MM.1S (cell line): ENCODE measurements at places on chromosomes 3 and 15.

DNA sequence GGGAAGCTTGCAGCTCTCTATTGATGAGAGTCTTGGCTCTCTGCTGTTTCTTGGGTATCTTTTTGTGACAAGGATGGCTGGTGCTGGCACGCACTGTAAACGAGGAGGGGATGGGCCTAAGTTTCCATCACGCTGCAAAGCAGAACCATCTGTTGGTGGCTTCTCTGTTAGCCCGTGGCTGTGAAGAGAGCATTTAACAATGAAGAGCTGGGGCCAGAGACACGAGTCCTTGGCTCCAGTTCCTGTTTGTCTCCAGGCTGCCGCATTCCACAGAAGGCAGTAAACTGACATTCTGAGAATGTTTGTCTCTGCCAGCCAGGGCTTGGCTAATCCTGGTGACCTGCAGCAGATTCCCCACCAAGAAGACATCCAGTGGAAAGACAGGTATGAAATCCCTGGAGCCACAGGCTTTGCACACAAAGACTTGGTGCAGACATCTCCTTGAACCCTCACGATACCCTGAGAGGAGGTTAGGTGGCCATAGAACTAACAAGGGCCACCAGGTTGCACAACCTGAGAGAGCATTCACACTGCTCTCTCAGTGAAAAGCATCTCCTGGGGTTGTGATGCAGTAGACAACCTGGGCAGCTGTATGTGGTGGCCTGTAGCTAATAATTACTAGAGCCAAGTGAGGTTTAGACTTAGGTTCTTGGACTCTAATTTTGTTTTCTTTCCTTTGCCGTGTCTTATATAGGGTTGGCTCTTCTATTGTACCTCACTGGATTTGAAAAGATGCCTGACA lies 130.9 kb downstream of the ASB7 start:
- DNase-seq, result no peak

GRCh38 chr15:78508272-78508671 lies 895 bp downstream of the HYKK start:
- no peak for DNase-seq

DNA sequence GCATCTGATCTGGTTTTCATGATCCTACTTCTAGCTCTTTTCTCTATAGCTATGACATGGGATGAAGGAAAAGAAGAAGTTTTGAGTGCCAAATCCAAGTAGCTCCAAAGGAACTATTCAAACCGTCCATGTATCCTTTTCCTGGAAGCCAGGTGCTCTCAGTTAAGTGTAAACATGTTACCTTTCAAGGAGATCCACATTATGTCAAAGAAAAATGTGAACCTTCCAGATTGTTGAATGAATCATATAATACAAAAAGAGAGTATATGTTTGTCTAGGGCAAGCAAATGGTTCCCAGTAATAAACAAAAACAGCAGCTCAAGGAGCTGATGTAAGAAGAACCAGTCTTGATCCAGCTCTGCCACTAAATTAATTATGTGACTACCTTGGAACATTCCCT lies 534.9 kb downstream of the MAGI1 start:
- DNase-seq, result no peak

GRCh38 chr15:39392469-39393047 lies 188.3 kb upstream of the THBS1 start:
- no peak for DNase-seq

DNA sequence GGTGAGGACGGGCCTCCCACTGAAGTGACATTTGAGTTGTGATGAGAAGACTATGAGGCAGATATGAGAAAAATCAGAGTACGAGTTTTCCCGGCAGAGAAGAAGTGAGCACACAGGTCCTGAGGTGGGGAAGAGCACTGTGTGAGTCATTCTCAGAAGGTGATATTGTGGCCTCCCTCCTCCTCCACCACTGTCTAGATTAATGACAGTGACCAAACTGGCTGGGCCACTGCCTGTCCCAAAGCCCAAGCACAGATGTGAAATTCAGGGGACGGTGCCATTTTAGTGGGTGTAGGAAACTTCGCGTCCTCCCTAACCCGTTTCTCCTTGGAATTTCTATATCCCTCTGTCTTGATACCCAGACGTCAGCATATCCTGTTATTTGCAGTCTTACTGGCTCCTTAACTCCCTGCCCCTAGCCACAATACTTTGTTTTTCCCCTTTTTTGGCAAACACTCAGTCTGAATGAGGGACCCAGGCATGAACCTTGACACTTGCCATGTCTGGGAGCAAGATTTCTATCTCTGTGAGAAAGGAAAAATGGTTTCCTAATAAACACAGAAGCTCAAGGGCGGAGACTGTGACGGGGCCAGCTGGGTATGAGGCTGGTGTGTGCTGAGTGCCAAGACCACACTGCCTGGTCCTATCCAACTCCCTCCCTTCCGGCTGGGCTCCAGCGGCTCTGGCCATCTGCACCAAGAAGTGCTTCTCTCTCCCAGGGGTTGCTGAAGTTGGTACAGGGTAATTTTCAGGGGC lies 15.2 kb downstream of the PRICKLE2 start:
- DNase-seq, result no peak

DNA sequence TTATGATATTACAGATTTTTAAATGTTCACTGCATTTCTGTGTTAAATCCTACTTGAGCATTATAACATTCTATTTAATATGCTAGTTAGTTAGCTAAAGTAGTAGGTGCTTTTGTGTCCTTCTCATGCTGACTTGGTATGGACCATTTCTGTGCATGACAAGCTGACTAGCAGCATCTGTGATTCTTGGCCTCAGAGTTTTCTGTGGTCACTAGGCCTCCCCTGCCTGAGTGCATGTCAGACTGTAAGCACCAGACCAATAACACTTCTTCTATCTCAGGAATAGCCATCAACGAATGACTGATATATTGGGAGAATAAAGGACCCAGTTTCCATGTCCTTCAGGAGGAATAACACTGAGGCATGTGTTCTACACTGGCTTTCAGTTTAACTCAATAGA lies 22.6 kb upstream of the SLC7A14 start:
- no peak for DNase-seq

DNA sequence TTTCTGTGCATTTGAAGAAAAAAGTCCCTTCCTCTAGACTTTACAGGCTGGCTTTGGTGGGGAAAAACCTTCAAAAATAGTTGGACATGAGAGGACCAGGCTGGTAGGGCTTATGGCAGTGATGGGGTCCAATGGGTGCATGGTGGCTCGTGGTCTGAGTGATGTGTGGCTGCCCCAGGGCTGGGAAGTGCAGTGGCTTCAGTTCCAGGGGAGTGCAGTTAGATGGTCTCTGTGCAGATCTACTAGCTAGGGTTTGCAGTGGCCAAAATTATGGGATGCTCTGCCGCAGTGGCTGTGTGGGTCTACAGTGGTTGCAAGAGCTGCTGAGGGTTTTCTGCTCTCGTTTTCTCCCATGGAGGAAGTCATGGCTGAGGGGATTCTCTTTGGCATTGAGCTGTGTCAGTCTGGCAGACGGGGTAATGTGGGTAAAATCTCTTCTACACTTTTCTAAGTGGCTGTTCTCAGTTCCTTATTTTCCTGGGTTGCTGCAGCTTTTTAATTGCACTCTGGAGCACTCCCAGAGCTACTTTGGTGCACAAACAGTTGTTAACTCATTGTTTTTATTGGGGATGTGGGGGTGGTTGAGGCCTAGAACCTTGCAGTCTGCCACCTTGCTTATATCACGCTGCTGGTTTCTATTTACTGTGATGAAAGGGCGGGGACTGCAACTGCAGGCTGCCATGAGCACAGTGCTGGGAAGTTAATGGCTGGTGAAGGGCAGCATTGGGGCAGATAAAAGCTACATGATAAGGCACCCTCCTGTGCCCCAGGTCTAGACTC lies 1324.6 kb downstream of the NSUN3 start:
- peak; percentile 16 for DNase-seq

DNA sequence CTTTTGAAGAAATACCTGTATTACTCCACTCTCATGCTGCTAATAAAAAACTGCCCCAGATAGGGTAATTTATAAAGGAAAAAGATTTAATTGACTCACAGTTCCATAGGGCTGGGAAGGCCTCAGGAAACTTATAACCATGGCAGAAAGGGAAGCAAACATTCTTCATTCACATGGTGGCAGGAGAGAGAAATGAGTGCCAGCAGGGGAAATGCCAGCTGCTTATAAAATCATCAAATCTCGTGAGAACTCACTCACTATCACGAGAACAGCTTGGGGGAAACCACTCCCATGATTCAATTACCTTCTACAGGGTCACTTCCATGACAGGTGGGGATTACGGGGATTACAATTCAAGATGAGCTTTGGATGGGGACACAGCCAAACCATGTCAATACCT lies 18.7 kb downstream of the MFSD1 start:
- DNase-seq, result no peak

- DNase-seq, result no peak
These were observed 11.9 kb upstream of the TM4SF19 start for GRCh38 chr3:196350067-196350466.

- DNase-seq, result no peak
These were observed 136.8 kb upstream of the FOXB1 start for GRCh38 chr15:59867086-59867855.

DNA sequence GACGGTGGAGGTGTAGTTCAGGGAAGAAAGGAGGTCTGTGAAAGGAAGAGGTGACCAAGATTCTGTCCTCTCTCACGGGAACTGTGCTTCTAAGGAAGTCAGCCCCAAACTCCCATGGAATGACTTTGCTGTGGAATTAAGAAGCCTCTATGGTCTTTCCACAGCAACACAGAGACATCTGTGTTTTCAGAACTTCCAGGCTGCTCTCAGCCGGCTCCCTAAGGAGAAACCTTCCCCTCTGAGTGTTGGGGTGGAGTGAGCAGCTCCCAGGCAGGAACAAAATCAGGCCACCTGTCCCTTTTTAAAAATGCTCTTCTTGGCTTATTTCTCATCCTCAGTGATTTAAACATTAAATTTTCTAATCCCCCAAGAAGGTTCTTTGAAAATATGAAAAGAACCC lies 53.3 kb upstream of the SNRK start:
- no peak for DNase-seq

- peak; percentile 20 for DNase-seq
These were observed 16.9 kb upstream of the FAM3D start for GRCh38 chr3:58683466-58683865.

- no peak for DNase-seq
These were observed 148.8 kb upstream of the GADL1 start for GRCh38 chr3:31043184-31043819.

DNA sequence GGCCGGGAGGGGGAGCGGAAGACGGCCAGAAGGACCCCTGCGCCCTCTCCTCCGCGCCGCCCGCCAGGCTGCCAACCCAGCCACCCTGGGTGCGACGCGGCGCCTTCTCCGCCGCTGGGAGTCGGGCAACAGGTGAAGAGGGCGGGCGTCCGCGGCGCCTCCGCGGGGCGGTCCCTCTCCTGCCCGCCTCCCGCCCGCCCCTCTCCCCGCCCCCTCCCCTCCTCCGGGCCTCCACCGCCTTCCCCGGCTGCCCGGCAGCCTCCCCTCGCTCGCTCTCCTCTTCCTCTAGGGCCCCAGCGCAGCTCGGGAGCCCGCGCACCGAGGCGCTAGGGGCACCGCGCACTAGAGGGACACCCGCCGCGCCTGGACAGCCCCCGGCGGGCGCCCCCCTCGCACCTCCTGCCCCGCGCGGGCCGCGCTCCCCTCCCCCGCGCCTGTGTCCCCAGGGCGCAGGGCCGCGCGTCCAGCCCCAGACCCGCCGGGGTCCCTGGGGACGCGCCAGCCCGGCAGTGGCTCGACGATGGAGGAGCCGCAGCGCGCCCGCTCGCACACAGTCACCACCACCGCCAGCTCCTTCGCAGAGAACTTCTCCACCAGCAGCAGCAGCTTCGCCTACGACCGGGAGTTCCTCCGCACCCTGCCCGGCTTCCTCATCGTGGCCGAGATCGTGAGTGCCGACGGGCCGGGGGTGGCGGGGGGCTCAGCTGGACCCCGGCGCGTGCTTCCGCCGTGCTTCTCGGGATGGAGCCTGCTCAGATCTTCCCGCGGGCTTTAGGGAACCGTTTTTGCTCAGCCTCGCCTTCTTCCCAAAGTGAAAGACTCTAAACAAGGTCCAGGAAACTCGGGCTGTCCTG lies at the start of gene CMTM8:
TSS of gene CMTM8 (plus strand) at position 228 of the 854 bp plus-strand sequence. CDS start at position 521, 293 bp downstream.
- DNase-seq, result peak; percentile 74

GRCh38 chr3:41660510-41660909 lies 301.4 kb downstream of the ULK4 start:
- DNase-seq, result no peak

DNA sequence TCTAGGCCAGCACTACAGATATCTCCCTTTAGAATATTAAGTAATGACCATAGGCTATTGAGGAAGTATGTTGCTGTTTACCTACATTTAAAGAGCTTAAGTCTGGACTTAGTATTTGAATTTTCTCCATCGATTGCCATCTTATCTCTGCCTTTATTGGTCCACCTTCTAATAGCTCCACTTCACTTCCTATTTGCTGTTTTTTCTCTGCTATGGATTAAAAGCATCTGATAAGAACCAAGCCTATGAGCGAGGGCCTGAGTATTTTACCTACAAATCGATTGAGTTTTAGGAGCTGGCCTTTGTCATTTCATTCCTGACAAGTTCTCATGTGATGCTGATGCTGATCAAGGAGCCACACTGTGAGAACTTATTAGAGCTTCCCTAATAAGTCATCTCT lies 52.6 kb upstream of the AKAP13 start:
- DNase-seq, result no peak

GRCh38 chr15:37028625-37029296 lies 71.6 kb downstream of the MEIS2 start:
- no peak for DNase-seq

- DNase-seq, result no peak
These were observed 113.9 kb upstream of the MRPL3 start for GRCh38 chr3:131616719-131617118.

- no peak for DNase-seq
These were observed 595.8 kb upstream of the NR2F2 start for GRCh38 chr15:95734422-95735316.

- peak; percentile 98 for DNase-seq
These were observed 32.9 kb downstream of the B3GNT5 start for GRCh38 chr3:183285828-183286457.

DNA sequence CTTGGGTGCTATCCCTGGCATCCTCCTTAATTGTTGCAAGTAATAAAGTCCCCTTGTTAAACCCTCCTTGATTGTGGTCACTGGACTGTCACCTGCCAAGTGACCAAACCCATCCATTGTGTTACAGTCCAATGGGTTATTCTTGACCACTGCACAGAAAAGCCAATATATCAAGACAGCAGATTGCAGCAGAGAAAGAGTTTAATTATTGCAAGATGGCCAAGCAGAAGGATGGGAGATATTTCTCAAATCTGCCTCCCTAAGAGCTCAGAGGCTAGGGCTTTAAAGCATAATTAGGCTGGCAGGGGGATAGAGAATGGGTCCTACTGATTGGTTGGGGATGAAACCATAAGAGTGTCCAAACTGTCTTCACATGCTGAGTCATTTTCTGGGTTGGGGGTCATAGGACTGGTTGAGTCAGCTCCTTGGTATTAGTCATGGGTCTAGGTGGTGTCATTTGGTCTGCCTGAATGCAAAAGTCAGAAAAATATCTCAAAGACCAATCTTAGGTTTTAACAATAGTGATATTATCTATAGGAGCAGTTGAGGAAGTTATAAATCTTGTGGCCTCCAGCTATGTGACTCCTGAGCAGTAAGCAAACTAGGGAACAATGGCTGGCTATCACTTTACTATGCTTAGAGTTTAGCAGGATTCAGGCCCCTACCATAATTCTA lies 19.1 kb upstream of the XYLB start:
- DNase-seq, result no peak

- peak; percentile 58 for DNase-seq
These were observed 216.8 kb downstream of the VGLL3 start for GRCh38 chr3:86774082-86774691.

GRCh38 chr3:126270145-126270811 lies 86.9 kb downstream of the KLF15 start:
- DNase-seq, result no peak
